Stimulated activated CD8-positive, alpha-beta memory T cell treated with anti-CD3 and anti-CD28 coated beads, Interleukin-4, amount 100 ng/mL, for 4 hours (primary cell): ENCODE measurements at places on chromosomes 3 and 15.

- DNase-seq: no peak
Observed at GRCh38 chr15:94075349-94075748, 156.0 kb upstream of the MCTP2 start.

- no peak for DNase-seq
Observed at GRCh38 chr15:97874139-97874538, 86.4 kb upstream of the ARRDC4 start.

DNA sequence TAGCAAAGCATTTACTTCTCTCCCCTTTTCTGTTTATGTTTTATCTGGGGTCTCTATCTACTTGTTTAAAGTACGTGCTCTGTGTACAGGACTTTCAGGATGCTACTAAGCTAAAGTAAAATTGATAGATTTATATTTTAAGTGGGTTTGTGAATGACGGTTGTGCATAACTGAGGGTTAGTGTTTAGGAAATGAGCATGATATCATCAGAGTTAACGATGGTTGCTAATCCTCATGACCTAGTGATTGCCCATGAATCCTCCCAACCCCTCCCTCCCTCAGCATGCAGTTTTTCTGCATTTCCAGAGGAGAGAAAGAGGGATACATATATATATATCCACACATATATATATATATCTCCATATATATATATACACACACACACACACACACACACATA is 957.2 kb downstream of the TUSC7 start:
- no peak for DNase-seq

- DNase-seq: no peak
Observed at GRCh38 chr3:146705225-146705624, 100.1 kb upstream of the PLSCR5 start.

GRCh38 chr3:170500995-170501394 is 82.3 kb downstream of the CLDN11 start:
- DNase-seq: no peak
